H54 (cell line): ENCODE measurements at places on chromosomes 1 and 21.

DNA sequence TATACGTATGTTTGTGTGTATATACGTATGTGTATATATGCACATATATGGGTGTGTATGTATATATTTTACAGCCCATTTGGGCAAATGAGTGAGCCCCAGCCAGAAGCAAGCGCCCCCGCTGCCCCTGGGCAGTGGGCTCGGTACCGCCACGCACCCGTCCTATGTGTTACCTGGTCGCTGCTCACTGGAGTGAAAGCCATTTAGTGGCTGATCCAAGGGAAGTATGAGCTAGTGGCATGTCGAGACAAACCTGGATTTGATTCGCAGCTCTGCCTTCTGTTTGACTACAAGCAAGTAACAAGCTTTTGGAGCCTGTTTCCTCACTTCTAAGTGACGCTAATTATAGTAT, 35.8 kb upstream of the JAK1 start:
- DNase-seq: no peak

GRCh38 chr1:203320591-203321272, 15.4 kb downstream of the BTG2 start:
- DNase-seq: no peak

GRCh38 chr1:62356257-62356835, 37.1 kb upstream of the KANK4 start:
- peak; percentile 73 for DNase-seq

DNA sequence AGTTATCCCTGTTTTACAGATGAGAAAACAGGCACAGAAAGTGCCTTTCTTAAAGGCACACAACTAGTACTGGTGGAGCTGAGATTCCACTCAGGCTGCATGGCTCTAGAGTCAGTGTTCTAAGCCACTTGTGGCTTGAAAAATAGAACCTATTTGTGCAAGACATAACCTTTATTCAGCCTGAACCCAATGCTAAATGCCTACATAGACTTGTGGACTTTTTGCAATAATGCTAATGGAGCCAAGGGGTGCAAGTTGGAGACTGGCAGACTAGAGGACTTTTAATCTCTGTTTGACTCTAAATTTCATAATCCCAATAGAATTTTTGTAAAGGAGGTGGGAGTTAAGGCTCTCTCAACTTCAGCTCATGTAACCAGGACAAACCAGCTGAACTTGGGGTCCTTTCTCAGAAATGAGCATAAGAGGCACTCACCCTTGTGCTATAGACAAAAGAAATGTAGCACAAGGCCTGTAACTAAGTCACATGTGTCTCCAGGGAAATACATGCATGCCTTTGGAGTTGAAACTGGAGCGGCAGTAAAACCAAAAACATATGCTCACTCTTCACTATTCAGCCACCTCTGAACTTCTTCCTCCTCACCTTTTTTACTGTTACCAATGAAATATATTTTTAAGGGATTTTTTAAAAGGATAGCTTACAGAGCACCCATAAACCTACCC, 43.0 kb upstream of the AK4 start:
- no peak for DNase-seq

- DNase-seq: no peak
Observed at GRCh38 chr1:153922076-153922971, 448 bp downstream of the GATAD2B start.
